ENCODE measurements at places on chromosomes 7 and 10.

DNA sequence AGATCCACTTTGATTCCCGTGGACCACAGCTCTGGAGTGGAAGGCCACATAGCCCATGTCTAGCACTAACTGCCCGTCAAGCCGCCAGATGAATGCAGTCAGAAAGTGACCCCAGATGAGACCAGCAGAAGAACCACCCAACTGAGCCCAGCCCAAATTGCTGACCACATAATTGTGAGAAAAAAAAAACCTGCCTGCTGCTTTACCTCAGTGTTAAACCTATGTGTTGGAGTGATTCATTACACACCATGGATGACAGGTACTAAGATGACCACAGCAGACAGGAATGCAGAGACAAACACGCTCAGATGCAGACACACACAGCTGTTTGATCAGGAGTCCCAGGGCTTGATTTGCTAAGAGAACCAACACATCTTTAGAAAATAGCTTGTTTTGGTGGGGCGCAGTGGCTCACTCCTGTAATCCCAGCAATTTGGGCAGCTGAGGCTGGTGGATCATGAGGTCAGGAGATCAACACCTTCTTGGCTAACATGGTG, 168.1 kb upstream of the PPP2R2D start:
- no peak for DNase-seq

DNA sequence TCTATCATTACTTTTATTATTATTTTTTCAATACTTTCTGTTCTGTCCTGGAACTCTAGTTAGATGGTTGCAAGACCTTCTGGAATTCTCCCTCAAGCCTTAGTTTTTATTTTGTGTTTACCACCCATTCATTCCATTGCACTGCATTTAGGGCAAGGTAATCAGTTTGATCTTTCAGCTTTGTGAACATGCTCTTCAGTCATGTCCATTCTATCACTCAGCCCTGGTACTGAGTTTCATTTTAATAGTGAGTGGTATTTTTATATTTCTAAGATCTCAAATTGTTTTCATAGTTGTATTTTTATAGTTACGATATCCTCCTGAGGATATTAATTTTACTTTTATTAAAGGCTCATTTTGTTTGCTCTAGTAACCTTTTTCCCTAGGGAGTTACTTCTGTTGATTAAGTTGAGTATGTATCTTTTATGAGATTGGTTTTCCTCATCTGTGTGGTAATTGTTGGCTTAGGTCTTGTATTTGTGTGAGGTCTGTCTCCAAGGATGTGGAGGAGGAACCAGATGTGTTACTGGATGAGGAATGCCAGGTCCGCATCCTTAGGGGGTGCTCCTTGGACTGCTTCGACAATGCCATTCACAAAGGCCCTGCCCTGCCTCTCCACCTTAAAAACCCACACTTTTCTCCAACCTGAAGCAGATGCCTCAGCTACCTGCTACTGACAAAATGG, 46.7 kb upstream of the RAB18 start:
- no peak for DNase-seq

DNA sequence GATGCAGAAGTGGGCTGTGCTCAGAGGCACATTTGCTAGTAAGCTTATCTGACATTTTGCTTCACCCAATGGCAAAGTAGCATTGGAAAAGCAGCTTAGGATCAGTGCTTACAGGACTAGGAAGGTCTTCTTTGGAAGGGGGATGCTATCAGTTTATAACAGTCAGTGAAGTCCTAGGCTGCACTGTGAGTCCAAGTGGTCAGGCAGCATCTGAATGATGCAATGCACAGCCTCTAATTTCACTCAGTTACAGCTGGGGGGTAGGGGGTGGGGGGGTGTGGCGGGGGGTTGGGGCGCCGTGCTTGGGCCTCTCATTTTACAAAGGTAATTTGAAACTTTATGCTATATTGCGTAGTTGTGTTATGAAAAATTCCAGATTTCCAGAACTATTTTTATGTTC, 652.3 kb upstream of the MGMT start:
- no peak for DNase-seq

DNA sequence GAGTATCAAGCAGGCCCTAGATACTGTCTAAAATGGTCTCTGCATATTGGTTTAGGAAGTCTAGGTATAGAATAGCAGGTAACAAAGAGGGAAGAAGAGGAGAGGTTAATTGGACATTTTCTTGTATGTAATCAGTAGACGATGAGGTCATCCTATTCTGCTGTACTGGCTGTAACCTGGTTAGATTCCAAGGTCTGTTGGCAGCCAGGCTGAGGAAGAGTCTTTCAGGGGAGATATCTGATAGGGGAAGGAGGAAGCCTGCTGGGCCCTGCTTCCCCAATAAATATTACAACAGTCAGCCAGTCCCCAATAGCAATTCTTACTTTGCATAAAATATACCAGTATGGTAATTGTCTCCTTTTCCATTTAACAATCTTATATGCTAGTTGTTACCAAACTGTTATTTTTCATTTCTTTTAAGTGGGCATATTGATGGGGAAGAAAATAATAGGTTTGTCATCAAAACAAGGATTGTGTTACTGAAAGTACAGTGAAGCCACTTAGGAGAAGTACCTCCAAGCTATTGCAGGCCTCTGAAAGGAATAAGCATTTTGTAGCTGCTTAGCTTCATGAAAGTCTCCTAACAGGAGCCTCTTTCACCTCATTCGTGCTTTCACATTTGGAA, 186.4 kb downstream of the LRRC4 start:
- DNase-seq = no peak

GRCh38 chr10:61628875-61629513, 33.7 kb upstream of the CABCOCO1 start:
- no peak for DNase-seq

DNA sequence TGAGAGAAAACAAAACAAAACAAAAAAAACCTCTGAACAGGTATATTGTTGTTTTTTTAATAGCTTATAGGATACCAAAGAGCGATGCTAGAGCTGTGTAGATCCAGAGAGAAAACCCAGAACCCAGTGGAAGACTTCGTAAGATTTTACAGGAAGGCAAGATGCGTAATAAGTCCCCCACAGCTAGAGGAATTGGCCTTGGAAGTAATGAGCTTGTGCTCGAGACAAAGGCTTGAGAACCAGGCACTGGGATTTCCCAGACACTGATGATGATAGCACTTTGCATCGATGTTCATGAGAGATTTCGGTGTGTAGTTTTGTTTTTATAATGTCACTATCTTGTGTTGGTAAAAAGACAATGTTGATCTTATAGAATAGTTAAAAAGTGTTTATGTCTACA, 821.5 kb upstream of the IGFBP3 start:
- DNase-seq = no peak

- no peak for DNase-seq
Observed at GRCh38 chr10:80518807-80519360, 18.8 kb upstream of the SH2D4B start.

GRCh38 chr10:17454161-17455014, at the start of gene ST8SIA6:
TSS of gene ST8SIA6 (minus strand) at chr10:17454595. CDS start at chr10:17454255, 340 bp downstream.
- no peak for DNase-seq

DNA sequence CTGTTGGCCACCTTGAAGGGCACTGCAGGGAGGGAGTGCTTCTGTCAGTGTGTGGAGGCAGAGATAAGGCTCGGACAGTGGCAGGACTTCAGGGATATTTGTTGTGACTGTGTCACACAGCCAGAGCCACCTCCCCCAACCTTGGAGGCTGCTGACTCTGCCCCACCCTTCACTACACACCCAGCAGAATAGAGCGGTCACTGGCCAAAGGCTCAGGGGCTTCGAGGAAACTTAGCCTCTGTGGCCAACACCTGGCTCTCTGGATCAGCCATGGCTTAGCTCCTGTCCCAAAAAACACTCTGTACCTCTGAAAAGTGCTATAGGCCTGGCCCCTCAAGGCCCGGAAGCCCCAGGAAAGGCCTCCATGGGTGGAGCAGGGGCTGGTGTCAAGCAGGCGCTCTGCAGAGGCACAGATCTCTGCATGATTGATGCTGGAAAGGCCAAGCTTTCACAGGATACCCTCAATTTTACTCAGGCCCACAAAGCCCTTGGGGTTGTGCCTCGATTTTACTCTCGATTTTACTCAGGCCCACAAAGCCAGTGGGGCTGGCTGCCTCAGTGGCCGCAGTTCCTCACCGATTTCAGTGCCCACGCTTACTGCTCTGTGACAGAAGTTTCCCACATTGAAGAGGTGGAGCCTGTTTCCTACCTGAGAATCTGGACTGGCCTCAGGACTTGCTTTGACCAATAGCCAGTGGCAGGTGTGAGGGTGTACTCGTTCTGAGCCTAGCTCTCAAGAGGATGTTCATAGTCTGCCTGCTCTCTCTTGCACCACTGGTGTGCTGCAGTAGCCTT, 113.2 kb upstream of the GPR26 start:
- DNase-seq = no peak

DNA sequence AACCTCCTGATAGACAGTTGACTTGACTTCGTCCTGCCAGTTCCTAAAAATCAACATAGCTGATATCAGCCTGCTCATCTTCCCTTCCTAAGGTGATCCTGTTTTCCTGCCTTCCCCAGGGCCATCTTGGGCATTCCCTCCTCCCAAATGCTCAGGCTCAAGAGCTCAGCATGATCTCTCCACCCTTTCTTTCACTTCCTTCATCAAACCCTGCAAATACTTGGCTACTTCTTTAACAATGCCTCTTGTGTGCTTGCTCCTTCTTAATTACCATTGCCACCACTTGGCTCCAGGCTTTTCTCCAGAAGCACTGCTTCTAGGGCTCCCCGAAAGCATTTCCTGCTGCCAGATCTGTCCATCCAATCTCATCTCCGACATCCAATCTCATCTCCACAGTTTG, 7.3 kb downstream of the FSCN3 start:
- DNase-seq = no peak
